ENCODE measurements at places on chromosomes 1 and 21.

DNA sequence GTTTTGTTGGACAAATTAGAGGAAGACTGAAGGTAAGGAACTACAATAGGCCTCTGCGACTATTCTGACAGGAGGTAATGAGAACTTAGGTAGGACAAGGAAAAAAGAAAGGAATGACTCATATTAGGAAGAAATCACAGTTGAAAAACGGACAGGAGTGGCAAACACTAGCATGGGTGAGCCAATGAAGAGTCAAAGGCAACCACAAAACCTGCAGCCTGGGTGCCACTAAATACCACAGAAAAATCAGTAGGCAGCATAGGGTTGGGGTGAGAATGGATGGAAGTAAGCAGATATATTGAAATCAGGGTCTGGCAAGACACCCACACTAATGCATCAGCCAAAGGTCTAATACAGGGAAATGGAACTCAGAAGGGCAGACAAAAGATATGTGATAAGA lies 10.0 kb downstream of the RBM34 start:
- DNase-seq, result no peak

DNA sequence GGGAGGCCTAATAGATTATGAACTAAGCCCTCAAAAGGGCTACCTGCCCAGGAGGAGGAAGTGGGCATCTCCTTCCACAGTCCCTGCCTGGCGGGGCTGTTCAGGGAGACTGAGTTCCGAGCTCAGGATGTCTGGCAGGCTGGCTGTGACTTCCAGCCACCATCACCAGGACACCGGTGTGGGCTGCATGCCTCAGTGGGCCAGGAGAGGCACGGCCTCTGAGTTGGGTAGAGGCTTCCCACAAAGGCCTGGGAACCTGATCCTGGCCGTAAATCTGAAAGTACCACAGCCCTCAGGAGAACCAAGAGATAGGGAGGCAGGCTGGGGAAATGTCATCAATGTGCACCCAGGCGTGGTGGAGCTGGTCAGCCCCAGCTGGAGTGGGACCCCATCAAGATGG lies 29.1 kb downstream of the NTPCR start:
- DNase-seq, result no peak

GRCh38 chr1:212477014-212477679 lies 44.4 kb downstream of the NENF start:
- DNase-seq, result peak; percentile 89

GRCh38 chr1:206705726-206706297 lies 21.1 kb downstream of the MAPKAPK2 start:
- no peak for DNase-seq

DNA sequence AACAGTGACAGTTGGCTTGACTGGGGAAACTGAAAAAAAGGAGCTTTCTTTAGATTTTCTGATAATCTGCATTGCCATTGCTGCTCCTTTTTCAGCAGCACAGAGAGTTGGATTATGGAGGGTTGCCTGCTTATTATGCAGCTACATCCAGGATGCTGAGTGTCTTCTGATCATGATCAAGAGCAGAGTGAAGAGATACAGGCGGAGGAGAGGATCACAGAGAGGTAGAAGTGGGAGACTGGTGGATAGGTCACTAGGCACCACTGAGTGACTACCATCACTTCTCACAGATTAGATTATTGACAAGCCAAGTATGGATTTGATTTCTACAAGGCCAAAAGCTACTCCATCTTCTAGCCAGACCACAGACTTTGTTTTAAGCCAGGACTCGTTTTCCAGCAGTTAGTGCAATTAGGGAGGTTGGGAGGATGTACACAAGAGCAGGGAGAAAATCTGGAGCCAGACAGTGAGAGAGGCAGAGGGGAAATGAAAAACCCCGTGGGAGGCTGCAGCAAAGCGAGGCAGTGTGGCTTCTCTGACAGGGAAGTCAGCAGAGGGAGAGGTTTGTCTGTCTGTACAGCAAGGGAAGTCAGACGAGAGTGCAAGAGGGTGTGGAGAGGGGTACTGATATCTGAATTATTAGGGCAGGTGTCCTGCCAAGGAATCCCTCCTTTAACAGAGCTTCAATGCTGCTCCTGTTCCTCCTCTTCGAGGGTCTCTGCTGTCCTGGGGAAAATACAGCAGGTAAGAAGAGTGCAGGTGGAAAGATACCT lies at the start of gene CD1E:
Gene CD1E, plus strand, starts transcription at position 592 of the 773 bp plus-strand sequence. Its CDS starts 95 bp downstream, at position 687.
- no peak for DNase-seq

DNA sequence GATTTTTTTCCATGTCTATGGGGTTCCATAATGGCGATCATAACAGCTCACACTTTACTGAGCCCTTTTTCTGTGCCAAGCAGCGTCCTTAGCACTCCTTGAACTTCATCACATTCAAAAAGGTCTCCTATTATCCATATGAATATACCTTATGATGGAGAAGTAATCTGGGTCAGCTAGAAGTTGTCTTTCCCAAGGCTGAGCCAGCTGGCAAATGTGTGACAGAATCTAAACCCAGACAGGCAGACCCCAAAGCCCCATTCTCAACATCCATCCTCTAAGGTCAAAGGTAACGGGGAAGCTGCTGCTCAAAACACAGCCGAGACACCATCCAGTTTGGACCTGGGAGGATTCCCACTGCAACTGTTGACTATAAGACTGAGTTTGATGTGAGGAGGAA lies 249.6 kb downstream of the PRDM2 start:
- no peak for DNase-seq

- no peak for DNase-seq
Observed at GRCh38 chr21:33844104-33844889, 71.3 kb downstream of the ATP5PO start.

- no peak for DNase-seq
Observed at GRCh38 chr1:205356440-205357139, at the start of gene KLHDC8A. KLHDC8A (minus strand) TSS chr1:205356922; CDS start chr1:205343604, 13,318 bp downstream.

DNA sequence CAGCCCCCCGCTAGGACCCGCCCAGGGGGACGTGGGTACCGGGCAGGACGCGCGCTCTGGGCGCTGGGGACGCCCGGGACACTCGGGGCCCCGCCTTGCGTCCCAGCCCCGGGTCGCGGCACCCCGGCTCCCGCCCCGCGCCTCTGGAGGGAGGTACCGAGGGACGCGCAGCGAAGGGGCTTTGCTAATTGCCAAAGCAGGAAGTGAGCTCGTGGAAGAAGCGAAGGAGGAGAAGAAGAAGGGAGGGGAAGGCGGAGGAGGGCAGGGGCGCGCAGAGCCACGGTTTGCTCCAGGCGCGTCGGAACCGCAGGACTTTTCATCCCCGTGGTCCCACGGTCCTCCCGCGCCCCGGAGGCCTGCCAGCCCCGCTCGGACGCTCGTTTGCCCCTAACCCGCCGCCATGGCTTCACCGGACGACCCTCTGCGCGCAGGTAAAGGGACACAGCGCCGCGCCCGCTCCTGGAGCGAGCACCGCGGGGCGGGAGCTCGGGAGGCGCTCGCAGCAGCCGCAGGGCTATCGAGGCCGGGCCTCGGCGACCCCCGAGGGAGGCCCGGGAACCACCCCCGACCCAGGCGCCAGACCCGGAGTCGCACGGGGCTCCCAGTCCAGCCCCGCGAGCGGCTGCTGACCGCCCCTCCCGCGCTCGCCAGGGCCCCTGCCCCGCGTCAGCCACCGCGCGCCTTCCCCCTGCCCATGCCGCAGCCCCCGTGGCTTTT lies 1.3 kb downstream of the EDARADD start:
- DNase-seq, result peak; percentile 85

DNA sequence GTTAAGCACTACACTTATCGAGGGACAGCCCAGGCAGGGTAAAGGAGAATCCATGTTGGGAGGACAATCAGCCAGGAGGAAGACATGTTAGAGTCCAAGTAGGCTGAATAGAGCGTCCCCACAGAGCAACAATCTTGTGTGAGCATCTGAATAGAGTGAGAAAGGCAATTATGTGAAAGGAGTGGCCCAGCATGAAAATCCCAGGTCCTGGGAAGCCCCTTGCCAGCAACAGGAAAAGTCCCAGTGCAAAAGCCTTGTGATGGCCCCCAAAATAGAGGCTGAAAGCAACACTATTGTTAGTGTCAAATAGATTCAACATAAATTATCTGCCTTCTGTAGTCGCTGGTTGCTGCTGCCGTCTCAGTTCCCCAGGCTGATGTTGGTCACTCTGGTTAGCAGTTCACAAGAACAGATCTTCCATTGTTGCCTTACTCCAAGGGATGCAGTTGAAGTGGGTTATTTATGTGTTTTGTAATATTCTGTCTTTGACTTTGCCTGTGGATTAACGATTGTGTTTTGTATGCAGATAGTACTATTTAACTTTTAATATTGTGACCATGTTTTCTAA lies 12.1 kb upstream of the ABL2 start:
- no peak for DNase-seq

DNA sequence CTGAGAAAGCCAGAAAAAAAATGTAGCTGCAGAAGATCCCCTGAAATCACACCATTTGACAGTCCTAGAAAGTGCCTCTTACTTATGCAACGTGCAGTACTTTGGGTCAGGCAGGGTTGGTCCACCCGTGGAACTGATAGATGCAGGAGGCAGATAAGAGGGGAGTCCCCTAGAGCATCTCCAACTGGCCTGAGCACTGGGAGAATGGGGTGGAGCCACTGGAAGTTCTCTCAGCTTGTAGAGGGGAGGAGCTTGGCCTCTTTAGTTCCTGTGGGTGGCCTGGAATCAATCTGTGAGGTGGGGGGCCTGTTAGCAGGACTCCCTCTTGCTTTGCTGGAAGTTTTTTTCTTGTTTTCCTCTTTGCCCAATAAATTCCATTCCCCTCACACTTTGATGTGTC lies 335.7 kb upstream of the NCAM2 start:
- no peak for DNase-seq

DNA sequence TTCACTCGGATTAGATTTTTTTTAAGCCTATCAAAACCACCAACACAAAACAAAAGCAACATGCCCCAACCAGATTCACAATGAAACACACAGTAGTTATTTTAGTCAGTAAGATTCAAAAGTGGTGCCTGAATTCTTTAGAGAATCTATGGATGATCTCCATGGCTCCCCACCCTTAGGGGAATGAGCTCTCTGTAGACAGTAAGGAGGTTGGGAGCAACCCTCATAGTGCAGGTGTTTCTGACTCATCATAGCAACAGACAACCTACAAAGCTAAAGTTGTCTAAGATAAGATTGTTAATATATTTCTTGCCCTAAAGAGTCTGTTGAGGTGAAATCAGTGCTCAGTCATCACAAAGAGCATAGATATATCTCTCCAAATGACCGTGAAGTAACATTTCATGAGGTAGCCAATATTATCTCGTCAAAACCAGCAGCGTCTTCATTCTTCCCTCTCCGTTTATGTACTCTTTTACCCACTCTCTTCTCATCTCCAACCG lies 78.3 kb downstream of the ADAMTS1 start:
- no peak for DNase-seq

DNA sequence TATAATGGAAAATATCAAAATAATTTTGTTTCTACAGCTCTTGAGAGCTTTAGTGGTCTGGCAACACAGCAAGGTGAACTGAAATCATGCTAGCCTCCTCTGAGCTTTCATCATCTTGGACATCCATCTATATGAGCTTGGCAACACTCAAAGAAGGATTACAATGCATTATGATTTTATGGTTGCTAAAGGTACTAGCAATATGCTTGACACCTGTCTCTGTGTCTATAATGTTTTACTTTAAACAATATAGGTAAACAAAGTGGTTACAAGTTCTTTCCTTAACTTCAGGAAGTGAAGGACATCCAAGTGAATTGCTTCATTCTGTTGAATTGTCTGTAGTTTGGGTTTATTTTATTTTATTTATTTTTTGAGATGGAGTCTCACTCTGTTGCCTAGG lies 203.7 kb upstream of the RRP15 start:
- no peak for DNase-seq

DNA sequence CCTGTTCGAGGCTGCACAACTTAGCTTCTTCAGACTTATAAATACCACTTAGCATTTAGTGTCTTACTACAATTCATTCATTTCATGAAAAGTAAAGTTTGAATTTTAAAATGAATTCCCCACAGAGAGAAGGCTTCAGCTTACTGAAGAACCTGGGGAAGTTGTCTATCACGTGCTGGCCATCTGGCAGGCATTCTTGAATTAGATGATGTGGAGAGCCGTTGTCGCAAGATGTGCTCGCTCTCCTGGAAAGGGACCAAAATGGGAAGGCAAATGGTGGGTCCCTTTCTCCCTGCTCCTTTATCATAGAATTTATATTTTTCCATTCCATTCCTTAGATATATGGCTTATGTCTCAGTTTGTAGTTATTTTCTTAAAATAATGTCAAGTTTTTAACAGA lies 90.5 kb downstream of the CD247 start:
- no peak for DNase-seq

DNA sequence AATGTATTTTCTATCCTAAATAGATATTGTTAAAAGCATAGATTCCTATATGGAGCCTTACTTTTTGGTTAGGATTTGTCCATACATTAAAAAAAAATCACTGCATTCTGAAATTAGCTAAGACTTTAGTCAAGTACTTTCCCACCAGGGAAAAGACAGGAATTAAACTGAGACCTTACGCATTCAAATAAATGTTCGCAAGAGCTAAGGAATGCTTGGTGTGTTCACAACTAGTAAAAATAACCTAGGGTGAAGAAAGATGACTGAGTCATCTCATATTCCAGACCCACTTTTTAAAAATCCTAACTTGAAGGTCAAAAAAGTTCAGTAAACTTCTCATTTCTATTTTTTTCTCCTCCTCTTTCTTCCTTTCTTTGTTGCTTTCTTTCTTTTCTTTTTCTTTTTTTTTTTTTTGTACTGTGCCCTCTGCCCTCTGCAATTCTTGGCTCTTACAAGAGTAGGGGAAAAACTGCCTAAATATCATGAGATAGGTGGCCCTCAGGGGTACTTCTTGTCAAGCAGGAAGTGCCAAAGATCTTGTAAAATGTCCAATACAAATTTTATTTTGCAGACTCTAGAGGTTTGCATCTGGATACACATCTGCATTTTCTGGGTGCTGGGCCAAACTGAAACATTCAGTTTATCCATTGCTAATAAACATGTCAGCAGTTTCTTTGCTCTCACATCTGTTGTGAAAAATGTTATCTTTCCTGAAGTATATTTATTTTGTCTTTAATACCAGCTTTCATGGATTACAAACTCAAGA lies 121.4 kb upstream of the GORAB start:
- no peak for DNase-seq

- no peak for DNase-seq
Observed at GRCh38 chr21:38342739-38343138, 85.9 kb downstream of the KCNJ15 start.

GRCh38 chr1:12657060-12657884 lies 13.4 kb downstream of the AADACL4 start:
- DNase-seq, result no peak

GRCh38 chr1:14138687-14139086 lies 438.7 kb downstream of the PRDM2 start:
- DNase-seq, result no peak

- DNase-seq, result no peak
Observed at GRCh38 chr1:176626572-176627061, 163.6 kb downstream of the PAPPA2 start.

- no peak for DNase-seq
Observed at GRCh38 chr21:29382030-29382654, 83.4 kb downstream of the BACH1 start.

- no peak for DNase-seq
Observed at GRCh38 chr1:186519982-186520381, 59.1 kb upstream of the PDC start.

Data from activated effector memory CD4-positive, alpha-beta T cell treated with anti-CD3 and anti-CD28 coated beads, Interleukin-2, amount 50 U/mL, for 16 hours (primary cell).